Urinary bladder (tissue), 4 donors: ENCODE measurements at places on chromosomes 13 and 19.

- no peak for DNase-seq
Observed at GRCh38 chr13:75489502-75490263, 7.7 kb upstream of the TBC1D4 start.

- no peak for DNase-seq
Observed at GRCh38 chr19:45499196-45500180, 1.2 kb downstream of the PPM1N start.

GRCh38 chr19:17872251-17873001 is 681 bp downstream of the SLC5A5 start:
- DNase-seq: no peak

GRCh38 chr19:2116507-2116906 is 19.8 kb downstream of the IZUMO4 start:
- DNase-seq: no peak

GRCh38 chr19:11047866-11048265 is 41.4 kb upstream of the LDLR start:
- DNase-seq: no peak

DNA sequence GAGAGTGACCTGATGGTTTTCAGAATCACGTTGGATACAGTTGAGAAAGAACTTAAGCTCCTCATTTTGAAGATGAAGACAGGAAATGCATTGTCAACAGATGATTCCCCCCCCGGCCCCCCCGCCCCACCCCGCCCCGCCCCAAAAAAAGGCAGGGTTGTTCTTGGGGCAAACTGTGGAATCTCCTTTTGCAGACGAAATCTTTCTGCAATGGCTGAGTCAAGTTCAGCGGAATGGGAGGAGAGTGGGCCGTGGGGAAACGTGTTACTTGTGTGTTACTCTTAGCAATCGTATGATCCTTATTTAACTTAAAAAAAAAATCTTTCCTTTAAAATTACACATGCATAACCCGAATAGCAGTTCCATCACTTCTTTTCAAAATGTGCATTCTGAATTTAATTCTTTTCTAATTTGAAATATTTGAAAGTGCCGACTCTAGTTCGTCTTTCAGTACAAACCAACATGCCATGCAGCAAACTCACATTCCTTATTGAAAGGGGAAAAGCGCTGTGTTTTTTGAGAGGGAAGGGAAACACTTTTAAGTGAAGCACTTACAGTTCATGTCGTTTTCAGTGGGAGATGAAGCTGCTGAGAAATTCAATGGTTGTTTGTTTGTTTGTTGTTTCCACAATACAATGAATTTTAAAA is 348.5 kb upstream of the ARGLU1 start:
- no peak for DNase-seq

DNA sequence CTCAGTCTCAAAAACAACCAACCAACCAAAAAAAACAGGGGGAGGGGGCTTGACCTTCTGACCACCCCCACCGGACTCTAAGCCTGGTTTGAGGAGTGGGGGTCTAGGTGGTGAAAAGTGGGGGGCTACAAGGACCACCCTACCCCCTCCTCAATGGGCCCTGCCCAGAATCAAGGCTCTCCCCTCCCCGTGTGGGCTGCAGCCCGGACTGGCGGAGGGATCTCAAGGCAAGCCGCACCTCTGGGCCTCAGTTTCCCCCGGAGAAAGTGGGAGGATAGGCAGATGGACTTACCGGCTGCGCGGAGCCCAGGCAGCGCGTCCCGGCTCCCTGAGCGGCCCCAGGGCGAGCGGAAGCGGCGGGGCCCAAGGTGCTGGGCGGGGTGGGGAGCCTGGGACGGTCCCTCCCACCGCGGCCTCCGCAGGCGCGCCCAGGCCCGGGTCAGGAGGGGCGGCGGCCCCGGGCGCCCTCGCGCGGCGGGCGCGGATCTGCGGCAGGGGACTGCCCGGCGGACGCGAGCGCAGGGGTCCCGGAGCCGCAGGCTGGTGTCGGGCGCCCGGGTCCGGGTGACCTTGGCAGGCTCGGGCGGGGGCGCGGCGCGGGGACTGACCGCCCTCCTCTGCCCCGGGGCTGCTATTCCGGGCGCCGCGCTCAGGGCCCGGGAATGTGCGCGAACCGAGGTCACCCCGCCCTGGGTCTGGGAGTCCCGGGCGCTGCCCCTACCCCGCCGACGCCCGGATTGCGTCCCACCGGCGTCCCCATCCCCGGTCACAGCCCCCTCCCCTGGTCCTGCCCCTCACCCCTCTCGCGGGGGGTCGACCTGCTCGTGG is at the start of gene ADAMTSL5:
Gene ADAMTSL5, minus strand, starts transcription at position 349 of the 828 bp plus-strand sequence. CDS start 2,076 bp downstream, outside the sequence.
- DNase-seq: no peak

DNA sequence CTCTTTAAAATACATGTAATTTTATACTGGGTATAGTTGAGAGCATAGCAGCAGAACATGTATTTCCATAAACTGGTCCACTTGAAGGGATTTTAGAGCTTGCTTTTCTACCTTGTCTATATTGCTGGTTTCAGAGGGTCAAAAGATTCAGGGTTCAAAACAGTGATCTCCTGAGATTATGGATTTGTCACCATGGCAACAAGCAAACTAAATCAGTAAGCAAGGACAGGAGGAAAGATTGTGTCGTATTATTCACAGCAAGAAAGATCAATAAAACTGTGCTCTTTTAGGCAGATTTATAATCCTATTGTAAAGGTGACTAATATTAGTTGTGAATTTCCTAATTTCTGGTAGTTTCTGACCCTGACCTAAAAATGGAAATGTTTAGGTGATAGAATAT is 496.4 kb downstream of the LMO7 start:
- DNase-seq: no peak

GRCh38 chr19:28862238-28862637 is 350.7 kb downstream of the UQCRFS1 start:
- DNase-seq: no peak

- no peak for DNase-seq
Observed at GRCh38 chr19:9144920-9145319, 4.7 kb downstream of the ZNF317 start.

DNA sequence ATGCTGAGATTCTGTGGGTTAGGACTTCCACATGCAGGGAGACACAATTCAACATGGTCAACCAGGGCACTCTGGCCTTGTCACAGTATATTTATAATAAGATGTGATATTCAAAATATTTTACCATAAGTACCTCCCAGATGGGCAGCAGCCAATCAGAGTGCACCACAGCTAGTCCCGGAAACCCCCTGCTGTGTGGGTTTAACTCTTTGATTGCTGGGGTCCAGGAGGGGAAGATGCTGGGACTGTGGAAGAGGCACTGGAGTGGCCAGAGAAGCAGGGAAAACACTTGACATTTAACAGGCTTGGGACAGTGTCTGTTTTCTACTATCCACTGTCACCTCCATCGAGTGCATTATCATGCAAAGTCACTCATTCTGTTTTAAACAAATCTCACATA is 99.0 kb downstream of the MBNL2 start:
- DNase-seq: no peak

DNA sequence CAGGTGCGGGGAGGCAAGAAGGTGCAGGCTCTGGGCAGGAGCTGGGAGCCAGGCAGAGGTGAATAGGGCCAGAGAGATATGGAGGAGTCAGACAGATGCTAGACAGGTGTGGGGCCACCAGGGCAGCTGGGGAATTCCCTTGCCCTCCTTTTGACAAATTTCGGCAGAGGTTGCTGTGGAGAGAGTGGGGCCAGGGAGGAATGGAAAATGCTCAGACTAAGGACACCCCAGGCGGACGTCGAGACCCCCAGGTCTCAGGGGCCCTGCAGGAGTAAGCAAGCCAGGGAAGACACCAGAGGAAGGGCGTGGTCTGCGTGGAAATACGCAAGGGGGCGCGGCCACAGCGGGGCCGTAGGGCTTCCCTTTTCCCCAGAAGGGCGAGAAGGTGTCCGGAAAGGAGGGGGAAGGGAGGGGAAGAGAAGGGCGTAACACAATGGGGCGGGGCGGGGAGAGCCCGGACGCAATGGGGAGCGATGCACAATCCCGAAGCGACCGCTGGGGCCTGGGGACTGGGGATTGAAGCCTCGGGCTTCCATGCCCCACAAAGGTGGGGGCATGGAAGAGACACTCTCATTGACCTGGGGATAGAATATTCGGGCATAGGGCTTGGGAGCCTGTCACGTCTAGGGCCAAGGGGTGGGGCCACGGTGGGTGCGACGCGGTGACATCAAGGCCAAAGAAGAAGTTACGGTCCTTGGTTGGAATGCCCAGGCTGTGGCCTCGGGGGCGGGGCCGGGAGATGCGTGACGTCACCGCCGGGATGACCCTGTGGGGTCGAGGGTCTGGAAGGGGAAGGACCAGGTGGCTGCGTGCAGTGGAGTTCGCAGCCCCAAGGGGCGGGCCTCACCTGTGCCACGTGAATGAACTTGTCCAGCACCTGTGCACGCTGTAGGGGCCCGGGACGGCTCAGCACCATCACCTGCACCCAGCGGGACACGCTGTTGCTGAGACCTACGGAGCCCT is 8.2 kb downstream of the RASGRP4 start:
- no peak for DNase-seq

DNA sequence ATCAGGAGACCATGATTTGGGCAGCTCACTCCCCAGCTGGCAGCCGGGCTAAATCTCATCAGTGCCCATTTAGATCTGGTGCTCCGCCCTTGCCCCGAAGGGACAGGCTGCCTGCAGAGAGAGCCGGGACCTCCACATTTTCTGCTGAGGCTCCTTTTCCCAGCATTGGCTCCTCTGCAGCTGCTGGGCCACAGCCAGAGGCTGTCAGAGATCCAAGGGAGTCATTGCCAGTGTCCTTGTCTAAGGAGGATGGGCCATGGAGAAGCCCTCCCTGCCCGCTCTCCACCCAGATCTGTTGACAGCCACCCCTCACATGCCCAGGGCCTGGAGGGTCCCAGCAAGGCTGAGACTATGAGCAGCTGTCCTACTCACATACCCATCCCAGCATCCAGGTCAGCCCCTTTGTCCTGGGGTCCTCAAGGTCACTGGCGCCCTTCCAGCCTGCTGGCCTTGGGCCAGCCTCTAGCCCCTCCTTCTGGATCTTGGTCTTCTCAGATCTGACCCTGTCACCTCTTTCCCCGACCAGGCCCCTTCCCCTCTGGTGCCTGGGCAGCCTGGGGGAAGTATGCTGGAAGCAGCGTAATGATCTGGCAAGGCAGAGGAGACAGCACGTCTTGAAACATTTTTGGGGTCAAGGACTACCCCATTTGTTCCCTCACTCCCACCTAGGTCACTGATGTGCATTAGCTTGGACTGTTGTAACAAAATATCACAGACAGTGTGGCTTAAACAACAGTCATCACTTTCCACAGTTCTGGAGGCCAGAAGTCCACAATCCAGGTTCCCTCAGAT is 7.9 kb downstream of the PIN1 start:
- no peak for DNase-seq

GRCh38 chr19:55454787-55455243 is 6.6 kb downstream of the ISOC2 start:
- DNase-seq: no peak

GRCh38 chr13:23411220-23411619 is 22.3 kb downstream of the SACS start:
- no peak for DNase-seq

DNA sequence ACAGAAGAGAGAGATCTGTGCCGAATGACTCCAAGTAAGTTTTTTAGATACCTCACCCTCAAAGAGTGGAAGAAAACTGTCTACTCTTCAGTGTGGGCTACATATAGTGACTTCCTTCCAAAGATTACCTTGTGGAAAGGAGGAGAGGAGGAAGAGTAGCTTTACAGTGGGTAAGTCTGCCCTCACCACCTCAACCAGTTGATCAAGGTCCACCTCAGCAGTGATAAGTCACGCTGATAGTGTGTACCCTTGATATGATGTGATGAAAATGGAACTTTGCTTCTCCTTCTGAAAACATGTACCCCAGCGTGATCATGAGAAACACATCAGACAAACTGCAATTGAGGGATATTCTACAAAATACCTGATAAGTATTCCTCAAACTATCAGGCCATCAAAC is 20.6 kb downstream of the KLF5 start:
- no peak for DNase-seq

DNA sequence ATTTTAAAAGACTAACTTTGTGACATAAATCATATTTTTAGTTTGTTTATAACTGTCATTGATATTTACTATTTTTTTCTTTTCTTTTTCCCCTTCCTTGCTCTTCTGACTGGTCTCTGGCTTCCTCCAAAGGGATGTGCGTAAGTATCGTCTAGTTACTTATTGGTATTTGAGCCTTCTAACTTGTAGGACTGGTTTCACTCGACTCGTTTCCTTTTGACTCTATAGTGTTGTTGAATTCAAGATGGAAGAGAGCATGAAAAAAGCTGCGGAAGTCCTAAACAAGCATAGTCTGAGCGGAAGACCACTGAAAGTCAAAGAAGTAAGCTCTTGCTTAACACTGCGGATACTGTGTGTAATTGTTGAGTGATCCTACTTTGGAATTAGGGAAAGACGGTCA is 18.6 kb downstream of the HNRNPM start:
- peak; percentile 59 for DNase-seq

DNA sequence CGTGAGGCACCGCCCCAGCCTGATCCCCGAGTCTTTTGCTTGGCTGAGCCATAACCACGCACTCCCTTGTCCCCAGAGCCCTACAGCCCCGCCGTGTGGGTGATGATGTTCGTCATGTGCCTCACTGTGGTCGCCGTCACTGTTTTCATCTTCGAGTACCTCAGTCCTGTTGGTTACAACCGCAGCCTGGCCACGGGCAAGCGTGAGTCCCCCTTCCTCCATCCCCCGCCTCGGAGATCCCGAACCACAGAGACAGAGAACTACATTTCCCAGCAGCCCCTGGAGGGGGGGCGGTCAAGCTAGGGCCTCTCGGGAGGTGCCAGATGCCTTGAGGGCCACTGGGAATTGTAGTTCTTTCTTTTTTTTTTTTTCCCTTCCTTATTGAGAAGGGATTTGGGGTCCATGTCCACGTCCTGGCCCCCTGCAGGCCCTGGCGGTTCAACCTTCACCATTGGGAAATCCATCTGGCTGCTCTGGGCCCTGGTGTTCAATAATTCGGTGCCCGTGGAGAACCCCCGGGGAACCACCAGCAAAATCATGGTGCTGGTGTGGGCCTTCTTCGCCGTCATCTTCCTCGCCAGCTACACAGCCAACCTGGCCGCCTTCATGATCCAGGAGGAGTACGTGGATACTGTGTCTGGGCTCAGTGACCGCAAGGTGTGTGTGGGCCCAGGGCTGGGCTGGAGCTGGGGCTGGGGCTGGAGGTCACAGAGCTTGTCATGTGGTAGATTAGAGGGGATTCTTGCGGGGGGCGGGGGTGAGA is 25.9 kb downstream of the GRIN2D start:
- no peak for DNase-seq

DNA sequence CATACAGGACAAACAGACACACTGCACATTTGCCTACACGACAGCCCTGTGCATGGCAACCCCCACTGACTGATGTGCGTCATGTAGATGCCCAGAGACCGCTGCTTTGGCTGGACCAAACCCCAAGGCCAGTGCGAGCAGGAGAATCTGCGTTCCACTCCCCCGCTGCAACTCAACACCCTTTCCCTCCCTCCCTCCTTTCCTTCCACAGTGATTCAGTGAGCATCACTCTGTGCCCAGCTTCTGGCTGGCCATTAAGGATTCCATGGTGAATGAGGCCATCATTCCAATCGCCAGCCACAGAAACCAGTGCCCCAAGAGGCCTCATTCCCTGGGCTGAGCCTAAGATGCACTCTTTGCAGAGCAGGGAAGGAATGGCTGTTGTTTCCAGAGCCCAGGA is 61.6 kb downstream of the GSX1 start:
- no peak for DNase-seq
